Hepatic stellate cell (primary cell): ENCODE measurements at places on chromosomes 2 and 18.

- no peak for DNase-seq
Observed at GRCh38 chr2:71370015-71370414, 38.4 kb downstream of the ZNF638 start.

GRCh38 chr18:78330766-78331165 lies 648.9 kb upstream of the SALL3 start:
- no peak for DNase-seq

DNA sequence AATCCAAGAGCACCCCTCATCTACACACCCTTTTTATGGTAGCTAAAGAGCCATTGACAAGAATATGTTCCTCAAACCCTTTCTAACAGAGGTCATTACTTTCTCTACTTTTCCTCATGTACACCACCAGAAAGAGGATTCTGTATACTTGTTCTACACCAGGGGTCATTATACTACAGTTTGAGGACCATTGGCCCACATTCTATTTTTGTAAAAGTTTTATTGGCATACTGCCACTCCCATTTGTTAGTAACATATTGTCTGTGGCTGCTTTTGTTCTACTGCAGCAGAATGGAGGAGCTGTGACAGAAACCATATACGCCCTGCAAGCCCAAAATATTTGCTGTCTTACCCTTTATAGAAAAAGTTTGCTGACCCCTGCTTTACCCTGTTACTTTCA lies 14.3 kb downstream of the HTR2B start:
- no peak for DNase-seq

DNA sequence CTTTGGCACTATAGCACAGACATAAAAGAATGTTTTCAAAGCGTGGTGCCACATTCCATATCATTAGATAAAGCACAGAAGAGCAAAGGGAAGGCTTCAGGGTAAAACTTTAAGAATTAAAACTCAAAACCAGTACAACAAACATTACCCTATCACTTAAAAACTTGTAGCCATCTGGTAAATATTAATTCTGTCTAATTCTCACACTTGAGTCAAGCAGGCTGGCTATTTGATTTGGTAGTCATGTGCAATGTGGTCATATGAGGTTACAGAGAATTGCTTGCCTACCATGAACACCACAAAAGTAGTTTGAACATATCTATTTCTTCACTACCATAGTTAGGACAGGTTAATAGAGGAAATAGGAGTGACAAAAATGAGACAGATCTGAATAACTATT lies 244.9 kb downstream of the IRS1 start:
- no peak for DNase-seq

DNA sequence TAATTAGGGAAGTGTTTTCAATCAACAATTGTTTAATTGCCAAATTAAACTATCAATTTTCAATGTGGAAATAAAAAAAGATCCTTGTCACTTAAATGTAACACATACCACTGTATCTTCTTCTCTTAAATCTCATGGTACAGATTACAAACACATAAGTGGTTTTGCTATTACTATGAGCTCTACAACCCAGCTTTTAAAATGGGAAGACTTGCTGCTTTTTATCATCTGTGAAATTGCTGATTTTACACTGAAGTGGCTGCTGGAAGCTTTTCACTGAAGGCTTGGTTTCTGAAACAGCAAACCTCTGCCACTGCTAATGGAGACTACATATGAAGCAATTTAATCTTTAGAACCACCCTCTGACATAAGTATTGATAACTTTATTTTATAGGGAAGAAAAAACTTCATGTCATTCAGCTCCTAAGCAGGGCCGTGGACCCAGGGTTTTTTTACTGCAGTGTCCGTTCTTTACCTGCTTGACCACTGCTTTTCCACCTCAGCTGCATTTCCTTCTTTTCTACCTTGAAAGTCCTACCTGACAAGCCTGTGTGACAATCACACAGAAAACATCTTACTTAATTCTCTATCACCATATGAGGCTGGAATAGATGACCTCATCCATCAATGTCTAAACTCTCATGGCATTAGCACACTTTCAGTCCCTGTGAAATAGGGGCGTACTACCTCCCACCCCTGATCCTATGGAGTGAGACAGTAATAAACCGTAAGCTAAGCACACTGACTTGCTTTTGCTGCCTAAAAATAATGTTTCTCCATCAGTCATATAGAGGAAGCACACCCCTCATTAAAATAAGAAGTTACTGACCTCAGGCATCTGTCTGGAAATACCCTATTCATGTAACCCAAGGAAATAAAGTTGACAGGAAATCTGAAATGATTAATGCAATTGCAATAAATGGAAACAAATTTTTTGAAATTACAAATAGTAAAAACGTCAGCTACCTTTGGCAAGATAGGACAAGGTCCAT lies 19.2 kb upstream of the SLC8A1 start:
- no peak for DNase-seq

- no peak for DNase-seq
Observed at GRCh38 chr2:122384768-122385333, 629.4 kb downstream of the TSN start.

DNA sequence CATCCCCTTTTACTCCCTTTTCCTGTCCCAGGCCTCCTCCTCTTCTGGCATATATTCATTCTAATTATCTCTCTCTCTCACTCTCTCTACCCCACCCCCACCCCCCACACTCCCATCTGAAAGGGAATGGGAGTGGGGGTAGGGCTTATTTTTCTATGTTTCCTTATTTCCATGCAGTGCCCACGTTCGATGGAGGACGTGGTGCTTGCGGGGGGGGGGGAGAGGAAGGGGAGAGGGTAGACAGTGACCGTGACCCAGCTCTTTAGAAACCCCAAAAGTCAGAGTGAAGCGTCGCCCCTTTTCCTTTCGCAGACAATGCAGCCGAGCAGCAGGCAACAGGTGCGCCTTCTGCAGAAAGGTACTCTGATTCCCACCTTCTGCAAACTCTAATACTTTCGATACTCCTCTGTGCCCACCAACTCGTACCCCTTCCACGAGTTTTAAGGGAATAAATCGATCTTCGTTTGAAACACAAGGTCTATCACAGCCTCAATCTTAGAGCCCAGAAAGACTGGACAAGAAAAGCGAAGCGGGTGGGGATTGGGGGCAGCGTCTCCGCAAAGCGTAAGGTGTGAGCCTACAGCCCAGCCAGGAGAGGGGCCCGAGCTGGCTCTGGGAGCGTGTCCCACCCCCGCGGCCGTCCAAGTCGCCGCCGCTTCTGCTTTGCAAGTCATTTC lies 891 bp upstream of the NR4A2 start:
- DNase-seq: no peak

DNA sequence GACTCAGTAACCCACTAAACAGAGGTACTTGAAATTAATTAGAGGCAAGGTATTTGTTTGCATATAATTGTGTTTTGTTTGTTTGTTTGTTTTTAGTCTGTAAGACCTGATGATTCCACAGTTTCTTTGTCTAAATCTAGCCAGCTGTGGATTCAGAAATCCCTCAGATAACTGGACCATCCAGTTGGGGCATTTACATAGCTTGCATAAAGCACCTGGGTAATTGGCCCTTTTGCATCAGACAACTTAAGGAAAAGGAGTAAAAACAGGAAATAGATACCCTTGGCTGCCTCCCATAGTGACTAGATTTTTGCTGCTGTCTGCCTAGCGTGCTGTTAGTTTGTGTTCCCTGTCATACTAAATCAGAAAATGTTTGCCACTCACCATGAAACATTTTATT lies 46.6 kb upstream of the XIRP2 start:
- DNase-seq: no peak

GRCh38 chr2:641872-642815 lies 35.1 kb downstream of the TMEM18 start:
- no peak for DNase-seq

- DNase-seq: no peak
Observed at GRCh38 chr2:149018981-149019380, 19.5 kb upstream of the LYPD6B start.

GRCh38 chr2:121754851-121755236 lies 607 bp upstream of the TSN start:
- DNase-seq: no peak

- no peak for DNase-seq
Observed at GRCh38 chr18:3513481-3513880, 63.5 kb downstream of the TGIF1 start.

DNA sequence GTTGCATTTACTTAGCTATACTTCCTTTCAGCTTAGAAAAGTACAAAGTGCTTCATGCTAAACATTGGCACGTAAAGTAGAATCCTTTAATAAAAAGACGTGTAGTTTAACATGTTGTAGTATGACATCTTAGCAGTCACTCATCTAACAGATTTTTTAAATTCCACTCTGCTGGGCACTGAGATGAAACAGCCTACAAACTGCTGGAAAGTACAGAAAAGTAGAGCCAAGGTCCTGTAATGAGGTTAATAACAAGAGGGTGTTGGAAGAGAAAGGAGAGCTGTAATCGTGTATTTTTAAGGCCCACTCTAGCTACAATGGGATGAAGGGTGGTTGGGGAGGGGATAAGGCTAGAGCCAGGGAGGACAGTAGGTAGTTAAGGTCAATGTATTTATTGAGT lies 10.7 kb downstream of the CD8A start:
- DNase-seq: no peak

DNA sequence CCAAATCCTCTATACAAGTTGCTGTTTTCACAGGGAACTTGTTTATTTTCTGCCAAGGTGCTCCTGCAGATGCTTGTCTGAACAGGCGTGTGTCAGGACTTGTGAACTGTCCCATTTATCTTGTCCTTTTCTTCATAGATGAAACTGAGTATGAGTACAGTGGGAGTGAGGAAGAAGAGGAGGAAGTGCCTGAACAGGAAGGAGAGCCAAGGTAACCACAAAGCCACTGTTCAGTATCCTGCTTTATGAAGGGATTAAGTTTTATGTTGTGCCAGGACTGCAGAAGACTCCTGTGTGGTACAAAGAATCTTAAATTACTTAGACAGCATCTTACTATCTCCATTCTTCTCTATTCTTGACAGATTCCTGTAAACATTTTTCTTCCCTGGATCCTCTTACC lies 145.0 kb downstream of the MAP4K4 start:
- no peak for DNase-seq

- DNase-seq: no peak
Observed at GRCh38 chr2:181882246-181883020, 9.1 kb upstream of the ITPRID2 start.

DNA sequence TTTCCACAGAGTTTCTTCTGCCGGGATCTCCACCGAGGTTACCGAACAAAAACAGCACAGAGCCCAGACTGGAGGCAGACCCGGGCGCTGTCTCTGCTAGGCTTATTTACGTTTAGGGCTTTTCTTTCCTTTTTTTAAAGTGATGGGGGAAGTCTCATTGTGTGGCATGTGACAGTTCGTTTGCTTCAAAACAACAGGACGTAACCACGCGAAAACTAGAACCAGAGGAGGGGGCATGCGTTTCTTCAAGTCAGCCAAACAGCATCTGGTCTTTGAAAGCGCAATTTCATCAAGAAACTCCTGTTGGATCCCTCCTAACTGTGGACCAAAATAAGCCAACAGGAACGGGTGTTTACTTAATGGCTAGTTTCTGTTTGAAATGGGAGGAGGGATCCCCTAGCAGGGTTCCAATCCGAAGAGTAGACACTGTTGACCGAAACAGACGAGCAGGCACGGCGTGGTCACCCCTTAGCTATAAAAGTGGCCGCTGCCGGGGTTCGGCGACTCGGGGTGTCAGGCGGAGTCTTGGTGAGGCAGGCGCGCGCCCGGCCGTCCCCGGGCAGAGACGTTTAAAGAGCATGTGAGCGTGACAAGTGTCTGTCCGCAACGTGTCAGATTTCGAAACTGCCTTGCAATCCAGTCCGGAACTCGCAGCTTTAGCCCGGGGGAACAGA lies 997 bp upstream of the TGIF1 start:
- peak; percentile 40 for DNase-seq

DNA sequence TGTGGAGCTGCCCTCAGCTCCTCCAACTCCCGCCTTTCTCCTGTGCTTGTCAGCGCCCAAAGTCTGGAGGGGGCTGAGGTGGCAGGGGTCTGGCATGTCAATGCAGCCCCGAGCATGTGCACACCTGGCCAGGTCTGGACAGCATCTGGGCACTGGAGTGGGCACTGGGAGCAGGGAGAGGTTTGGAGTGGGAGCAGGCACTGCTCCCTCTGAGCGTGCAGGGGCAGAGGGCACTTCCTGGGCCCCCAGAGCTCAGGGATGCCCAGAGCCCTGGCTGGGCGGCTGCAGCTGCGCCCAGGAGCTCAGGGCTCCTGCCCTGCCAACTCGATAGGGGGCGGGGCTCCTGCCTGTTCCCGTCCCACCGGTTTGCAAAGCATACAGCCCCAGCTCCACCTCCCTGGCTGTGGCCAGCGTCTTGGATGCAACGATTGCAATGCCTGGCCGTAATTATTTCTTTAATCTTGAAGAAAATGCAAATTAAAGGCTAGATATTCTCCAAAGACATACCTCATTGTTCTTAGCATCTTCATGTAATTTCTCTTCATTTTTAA lies 57.4 kb upstream of the LDAH start:
- no peak for DNase-seq
